Calu3 (cell line): ENCODE measurements at places on chromosomes 1 and 21. TPM values are rescaled to one million over a fixed set of nuclear protein-coding genes. Genes with fewer than 3 reads are reported as not detected.

DNAJC6 gene
- 2.9 and 3.1 TPM in 2 replicates for total RNA-seq

ITLN2 gene
- not detected in 2 replicates for total RNA-seq

SPATA6 gene
- total RNA-seq, result 7.1 and 15.7 TPM in 2 replicates

SYPL2 gene
- total RNA-seq, result 0.20 TPM in 1 of 2 replicates, not detected in the other

LYPD8 gene
- total RNA-seq, result not detected in 2 replicates

GRCh38 chr1:11487196-11487751 is 8.3 kb downstream of the DISP3 start:
- DNase-seq, result no peak

DNA sequence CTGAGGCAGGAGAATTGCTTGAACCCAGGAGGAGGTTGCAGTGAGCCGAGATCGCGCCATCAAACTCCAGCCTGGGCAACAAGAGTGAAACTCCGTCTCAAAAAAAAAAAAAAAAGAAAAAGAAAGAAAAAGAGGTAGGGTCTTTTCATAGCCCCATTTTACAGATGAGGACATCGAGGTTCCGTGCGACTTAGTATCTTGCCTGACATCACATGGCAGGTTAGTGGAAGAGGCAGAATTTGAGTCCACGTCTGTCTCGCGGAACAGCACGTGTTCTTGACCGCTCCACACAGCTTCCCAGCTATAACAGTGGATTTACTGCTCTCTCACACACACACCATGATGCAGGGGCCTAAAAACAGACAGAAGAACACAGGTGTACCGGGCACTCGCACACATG is 1.1 kb downstream of the CTRC start:
- DNase-seq, result no peak

DNA sequence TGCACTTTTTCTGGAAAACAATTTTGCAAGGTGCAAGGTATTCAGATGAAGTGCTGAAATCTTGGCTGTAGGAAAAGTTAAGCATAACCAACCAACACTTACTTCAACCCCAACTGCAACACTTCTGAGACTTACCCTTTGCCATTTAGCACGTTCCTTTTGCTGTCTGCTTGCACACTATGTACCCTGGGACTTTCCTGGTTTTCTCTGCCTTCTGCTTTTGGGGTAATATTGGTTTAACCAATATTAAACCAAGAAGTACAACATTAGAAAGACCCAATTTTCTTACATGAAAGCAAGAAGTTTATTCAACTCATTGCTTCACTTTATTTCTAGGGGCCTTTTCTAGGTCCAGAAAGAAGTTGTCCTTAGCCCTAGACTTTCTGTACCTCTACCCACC is 193.0 kb downstream of the HLX start:
- DNase-seq, result no peak
